ENCODE measurements at places on chromosomes 5 and 9.

DNA sequence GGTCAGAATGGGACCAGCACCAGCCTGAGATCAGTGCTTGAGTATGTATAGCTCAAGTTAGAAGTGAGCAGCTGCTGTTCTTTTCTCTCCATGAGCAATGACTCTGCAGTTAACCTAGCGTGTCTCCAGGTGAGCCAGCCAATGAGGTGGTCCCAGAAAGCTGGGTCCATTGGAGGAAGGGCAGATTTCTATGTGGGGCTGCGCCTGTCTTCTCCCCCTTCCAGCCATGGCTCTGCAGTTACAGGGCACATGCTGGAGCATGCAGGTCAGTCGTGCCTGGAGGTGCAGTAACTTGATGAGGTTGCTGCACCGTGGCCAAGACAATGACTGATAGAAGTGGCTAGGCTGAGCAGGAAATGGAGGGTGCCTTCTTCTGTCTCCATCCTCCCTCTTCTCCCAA, 29.6 kb upstream of the CXCL14 start:
- no peak for DNase-seq

- DNase-seq: no peak
Measured at GRCh38 chr5:132086277-132086794, 12.7 kb downstream of the CSF2 start.

GRCh38 chr5:75856056-75856455, 138.8 kb upstream of the POC5 start:
- DNase-seq: no peak

DNA sequence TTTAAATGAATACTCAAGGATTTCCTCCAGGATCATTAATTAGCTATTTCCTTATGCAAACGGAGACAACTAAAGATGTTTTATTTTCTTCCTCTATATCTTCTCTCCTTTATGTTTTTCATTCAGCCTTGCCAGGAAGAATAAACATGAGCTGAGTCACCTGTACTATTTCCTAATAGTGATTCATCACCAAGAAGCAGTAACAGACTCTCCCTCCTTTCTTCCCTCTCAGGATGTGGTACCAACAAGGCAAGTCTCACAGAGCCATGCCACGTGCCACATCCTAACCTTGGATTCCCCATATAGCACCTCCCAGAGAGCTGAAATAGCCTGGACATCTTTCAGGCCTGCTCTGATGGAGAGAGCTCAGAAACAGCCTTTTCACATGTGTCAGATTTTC, 758.6 kb upstream of the DMAC1 start:
- no peak for DNase-seq

GRCh38 chr5:88805151-88805784, 77.7 kb downstream of the MEF2C start:
- no peak for DNase-seq

GRCh38 chr9:91048749-91049148, 247.1 kb downstream of the SYK start:
- no peak for DNase-seq

GRCh38 chr5:122444411-122444810, 132.4 kb downstream of the SNCAIP start:
- DNase-seq: no peak

- DNase-seq: no peak
Measured at GRCh38 chr5:39713250-39713916, 288.6 kb upstream of the DAB2 start.

GRCh38 chr5:76199336-76200318, 116.4 kb downstream of the SV2C start:
- DNase-seq: no peak

DNA sequence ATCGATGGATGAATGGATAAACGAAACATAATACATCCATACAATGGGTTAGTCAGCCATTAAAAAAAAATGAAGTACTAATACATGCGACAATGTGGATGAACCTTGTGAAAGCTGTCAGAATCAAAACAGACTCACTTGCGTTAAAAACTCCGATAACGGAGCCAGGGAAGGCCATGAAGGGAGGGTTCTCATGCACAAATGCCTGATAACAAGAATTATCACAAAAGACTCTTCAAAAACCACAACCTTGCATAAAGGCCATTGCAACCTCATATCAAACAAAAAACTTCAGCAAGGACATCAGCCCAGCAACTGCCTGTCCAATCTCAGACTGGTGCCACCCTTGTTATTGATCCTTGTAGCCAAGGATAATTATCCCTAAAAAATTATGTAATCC, 13.7 kb downstream of the ERMP1 start:
- no peak for DNase-seq

GRCh38 chr9:133066181-133066983, 4.6 kb downstream of the CEL start:
- no peak for DNase-seq

GRCh38 chr5:3584724-3585531, 10.7 kb upstream of the IRX1 start:
- DNase-seq: no peak

GRCh38 chr5:2903451-2904395, 152.2 kb upstream of the IRX2 start:
- no peak for DNase-seq

DNA sequence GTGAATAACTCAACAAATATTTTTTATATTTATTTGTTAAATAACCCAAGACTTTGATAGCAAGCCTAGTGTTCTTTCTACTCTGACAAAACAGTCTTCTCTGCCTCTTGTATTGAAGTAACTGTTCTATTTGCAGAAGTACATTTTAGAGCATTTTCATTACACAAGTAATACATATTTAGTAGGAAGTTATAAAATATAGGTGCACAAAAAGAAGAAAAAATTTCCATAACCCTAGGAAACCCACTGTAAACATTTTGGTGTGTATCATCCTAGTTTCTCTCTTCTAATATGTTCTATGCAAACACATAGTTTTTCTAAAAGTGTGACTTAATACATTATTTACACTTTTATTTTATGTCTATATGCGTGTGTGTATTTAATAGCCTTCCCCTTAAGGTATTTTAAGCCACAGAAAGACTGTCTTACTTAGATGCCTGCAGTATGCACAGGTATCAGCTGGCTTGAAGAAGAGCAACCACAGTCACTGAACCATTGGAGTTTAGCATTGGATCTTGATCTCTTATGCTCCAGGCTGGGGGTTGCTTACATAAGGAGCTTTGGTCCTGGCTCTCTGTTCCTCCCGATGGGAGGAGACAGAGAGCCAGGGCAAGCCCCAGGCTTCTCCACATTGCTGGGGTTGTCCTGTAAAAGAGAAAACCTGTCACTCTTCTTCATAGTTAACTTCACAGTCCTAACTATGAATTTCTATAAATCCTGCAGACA, 3.8 kb downstream of the SELENOP start:
- no peak for DNase-seq

- DNase-seq: peak; percentile 6
Measured at GRCh38 chr9:19934301-19934871, 145.5 kb upstream of the SLC24A2 start.
